ENCODE measurements at places on chromosomes 6 and 20.

DNA sequence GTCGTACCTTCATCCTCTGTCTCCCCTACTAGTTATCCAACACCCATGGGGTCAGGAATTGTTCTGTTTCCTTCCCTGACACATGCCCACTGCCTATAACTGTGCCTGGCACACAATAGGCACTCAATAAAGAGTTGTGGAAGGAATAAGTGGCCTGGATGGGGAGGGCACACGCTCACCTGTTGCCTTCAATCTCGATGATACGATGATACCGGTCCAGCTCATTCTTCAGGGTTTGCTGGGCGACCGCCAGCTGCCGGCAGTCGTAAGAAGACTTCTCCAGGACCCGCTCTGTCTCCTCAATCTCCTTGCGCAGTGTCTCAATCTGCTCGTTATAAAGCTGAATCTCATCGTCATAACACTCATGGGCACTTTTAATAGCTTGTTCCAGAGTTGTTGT, 32.5 kb downstream of the BFSP1 start:
- no peak for DNase-seq

DNA sequence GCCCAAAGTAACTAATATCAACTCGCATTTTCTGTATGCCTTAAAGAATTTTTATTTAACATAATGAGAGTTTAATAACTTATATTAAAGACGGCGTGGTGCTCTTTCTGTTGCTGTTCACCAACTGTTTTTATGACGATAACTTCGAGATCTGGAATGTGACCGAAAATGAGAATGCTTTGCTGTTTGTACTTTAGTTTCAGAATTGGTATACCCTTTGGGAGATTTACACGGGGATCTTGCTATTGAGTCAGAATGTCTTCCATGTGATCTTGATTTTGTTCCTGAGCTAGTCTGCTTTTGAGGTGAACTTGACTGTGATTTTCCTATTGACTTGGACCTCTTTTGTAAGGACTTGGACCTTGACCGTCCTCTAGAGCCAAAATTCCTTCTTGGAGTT, 17.9 kb downstream of the PNRC1 start:
- no peak for DNase-seq

DNA sequence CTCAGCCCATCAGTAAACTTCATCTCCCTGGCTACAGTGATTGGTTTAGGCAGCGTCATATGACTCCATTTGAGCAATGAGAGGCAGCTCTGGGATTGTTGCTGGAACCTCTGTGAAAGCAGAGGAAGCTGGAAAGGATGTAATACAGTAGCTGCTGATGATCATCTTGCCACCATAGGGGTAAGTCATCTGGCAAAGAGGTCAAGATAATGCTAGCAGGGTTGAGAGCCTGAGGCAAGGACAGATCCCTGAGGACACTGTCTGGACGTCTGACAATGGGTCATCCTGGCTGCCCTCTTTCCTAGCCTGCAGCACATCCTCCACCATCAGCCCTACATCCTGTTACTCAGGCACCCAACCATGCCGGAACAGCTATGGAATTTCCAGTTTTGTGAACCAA, 25.5 kb upstream of the FKBP1A start:
- DNase-seq: no peak

DNA sequence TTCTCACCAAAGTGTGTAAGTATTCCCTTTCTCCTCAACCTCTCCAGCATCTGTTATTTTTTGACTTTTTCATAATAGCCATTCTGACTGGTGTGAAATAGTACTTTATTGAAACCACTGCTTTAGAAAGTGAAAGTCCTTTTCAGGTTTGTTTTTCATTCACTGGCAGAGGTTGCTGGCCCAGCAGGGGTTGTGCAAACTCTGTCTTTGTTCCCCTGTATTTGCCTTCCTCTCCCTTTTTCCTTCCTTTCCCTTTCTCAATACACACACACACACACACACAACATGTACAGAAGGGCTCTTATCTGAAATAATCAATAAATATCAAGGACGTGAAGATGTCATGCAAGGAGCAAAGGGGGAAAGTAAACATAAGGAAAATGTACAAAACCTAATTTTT, 99.8 kb downstream of the LY86 start:
- no peak for DNase-seq

DNA sequence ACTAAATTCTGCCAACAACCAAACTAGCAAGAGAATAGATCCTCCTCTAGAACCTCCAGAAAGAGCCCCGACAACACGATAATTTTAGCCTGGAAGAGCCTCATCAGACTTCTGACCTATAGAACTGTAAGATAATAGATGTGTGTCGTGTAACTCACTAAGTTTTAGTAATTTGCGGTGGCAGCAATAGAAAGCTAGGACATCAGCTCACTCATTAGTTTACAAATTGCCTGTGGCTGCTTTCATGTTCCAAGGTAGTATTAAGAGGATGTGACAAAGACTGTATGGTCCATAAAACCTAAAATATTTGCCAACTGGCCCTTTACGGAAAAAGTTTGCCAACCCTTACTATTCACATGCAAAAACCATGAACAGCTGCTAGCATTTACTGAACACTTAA, 17.3 kb downstream of the CYP24A1 start:
- DNase-seq: no peak
